CD4-positive, alpha-beta T cell treated with Interleukin-17A for 1 hour (primary cell): ENCODE measurements at places on chromosomes 2 and 18.

DNA sequence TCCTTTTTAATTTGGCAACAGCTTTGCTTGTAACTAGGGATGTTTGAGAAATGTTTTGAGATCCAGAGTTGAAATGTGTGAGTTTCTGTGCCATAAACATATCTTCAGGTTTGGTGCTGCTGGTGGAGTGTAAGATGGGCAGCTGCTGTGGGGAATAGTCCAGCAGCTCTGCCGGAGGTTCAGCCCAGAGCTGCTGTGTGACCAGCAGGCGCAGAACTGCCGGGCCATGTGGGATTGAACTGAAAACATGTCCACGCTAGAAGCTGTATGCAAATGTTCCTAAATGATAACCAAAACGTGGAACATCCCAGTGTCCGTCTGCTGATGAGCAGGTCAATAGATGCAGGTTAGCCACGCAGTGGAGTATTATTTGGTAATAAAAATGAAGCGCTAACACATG is 99.6 kb downstream of the DGKD start:
- DNase-seq, result no peak

- DNase-seq, result no peak
Observed at GRCh38 chr18:57276829-57277228, 75.5 kb upstream of the ST8SIA3 start.

- no peak for DNase-seq
Observed at GRCh38 chr2:239883326-239884050, 141.7 kb downstream of the NDUFA10 start.

DNA sequence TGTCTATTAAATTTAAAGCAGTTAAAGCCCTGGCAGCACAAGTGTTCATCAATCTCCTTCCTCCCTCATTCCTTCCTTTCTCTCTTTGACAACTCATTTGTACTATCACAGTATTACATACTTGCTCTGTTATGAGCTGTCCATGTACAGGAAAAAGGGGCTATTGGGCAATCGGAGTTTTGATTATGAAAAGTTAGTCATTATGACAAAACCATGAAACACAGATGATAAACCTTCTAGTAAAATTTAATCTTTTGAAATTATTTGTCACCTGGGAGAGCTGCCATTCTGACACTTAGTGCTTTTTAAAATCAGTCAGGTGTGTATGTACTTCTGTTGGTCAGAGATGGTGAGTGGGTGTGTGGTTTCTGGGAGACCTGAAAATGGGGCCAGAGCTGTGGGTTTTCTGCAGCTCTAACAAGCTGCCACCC is 39.4 kb downstream of the MAP4K4 start:
- DNase-seq, result no peak

DNA sequence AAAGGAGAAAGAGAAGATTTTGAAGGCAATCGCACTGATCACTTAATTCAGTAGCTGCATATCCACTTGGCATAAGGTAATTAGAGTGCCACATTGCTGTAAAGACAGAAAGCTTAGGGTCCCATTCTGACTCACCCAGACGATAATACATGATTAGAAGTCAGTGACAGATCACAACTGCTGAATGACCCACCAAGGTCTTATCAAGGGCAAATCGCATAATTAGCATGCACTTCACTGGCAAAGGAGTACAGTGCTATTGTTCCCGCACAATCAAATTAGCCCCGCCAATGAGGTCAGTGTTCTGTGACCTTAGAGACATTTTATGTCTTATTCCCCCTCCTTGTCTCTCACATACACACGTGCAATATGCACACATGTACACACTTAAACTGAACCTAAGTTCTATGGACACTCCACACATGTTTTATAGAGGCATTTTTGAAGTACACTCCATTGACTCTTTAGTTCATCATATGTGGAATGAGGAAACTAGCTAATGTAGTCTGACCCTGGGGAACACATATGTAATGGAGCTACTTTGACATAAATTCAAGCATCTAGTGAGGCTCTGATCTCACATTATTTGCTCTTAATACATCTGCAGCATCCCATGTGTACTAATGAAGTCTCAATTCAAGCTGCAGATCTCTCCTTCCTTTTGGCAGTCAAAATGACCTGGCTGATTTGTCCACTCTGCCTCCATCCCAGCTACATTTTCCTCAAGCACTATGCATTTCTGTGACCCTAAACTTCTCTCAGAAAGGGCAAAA is 673.8 kb upstream of the FANCL start:
- DNase-seq, result no peak
